ENCODE measurements at places on chromosomes 1 and 21.
A peak's percentile ranks its signal among the peaks of the same experiment; 100 is the strongest.

- DNase-seq, result peak; percentile 49
Measured at GRCh38 chr21:44304877-44305293, 5.0 kb downstream of the PFKL start.

DNA sequence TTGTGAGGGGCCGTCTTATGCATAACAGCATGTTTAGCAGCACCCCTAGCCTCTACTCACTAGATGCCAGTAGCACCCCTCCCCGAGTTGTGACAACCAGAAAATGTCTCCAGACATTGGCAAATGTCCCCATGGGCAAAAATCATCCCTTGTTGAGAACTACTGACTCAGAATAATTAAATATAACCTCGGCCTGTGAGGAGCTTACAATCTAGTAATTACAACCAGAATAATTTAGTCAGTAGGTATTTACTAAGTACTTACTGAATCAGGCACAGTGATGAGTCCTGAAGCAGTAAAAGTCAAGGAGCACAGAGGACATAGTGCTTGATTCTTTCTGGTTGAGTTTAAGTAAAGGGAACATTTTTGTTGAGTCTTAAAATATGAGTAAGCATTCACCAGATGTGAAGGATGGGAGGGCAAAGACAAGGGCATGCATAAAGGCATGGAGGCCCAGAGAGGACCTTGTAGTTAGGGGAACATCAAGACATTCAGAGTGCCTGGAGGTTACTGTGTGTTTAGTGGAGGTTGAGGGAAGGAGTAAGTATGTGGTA is 44.1 kb upstream of the KCNQ4 start:
- no peak for DNase-seq

- DNase-seq, result no peak
Measured at GRCh38 chr1:23100074-23100748, 68.4 kb downstream of the LUZP1 start.

GRCh38 chr1:168477792-168478191 is 66.0 kb downstream of the XCL2 start:
- DNase-seq, result no peak

GRCh38 chr1:178818416-178818815 is 52.5 kb downstream of the ANGPTL1 start:
- no peak for DNase-seq

DNA sequence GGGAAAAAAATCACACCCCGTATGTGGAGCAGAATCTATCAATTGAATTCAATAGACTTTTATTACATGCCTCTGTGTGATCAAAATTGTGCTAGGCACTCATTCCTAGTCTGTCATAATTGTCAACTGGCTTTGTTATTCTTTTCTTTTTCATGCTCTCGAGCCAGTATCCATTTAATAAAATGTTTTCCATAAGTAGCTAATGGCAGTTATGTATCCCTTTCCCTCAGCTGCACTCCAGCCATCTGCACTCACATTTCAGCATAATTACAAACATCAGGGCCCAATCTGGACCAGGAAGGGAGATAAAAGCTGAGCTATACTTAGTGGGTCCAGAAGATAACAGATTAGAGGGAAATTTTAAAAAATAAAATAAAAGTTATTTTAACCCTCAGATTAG is 15.9 kb downstream of the RGS5 start:
- no peak for DNase-seq

GRCh38 chr21:27700974-27701614 is 734.2 kb upstream of the ADAMTS5 start:
- DNase-seq, result peak; percentile 16

DNA sequence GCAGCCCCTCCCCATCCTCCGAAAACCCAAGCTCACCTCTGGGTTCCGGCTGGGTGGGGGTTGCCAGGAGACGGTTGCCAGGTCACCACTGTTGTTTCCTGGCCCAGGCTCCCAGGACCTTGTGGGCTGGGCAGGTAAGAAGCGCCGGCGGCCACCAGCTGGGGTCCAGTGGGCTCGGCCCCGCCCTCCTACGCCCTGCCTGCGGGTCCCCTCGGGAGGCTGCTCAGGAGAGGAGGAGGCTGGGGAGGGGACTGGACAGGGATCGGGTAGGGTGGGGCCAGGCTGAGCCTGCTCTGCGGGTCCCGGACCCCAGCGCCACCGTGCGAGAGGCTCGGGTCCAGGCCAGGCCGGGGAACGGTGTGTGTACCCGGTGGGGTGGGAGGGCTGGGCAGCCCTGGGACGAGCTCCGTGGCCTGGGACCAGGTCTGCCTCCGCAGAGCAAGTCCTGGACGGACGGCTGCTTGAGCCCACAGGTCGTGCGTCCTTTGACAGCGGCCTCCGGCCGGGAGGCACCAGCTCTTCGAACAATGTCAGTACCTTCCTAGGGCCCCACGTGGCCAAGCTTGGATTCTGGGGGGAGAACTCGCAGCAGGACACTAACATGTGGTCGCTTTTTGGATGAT is at the start of gene TTLL10:
Gene TTLL10, plus strand, starts transcription at position 88 of the 623 bp plus-strand sequence. CDS start 5,336 bp downstream, outside the sequence.
- DNase-seq, result no peak

DNA sequence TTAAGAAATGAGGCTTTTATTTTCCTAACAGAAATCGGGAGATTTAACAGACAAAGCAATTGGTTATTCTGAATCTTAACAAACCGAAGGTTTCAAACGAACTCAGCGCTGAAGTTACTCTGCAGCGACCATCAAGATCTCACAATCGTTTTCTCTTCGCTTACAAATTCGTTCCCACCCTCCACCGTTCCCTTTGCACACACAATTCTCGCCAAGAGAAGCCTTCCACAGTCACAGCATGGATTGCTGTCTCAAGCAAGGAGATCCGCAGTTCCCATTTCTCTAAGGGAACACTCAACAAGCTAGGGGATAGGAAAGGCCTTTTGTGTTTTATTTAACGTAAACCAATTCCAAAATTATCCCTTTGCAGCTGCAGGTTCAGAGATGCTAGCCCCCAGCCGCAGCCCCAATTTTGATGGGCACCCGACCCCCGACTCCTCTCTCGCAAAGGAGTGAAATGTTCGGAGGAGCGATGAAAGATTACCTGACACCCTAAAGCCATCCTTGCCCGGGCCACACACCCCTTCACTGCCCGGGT is 755 bp downstream of the FBXO42 start:
- no peak for DNase-seq

DNA sequence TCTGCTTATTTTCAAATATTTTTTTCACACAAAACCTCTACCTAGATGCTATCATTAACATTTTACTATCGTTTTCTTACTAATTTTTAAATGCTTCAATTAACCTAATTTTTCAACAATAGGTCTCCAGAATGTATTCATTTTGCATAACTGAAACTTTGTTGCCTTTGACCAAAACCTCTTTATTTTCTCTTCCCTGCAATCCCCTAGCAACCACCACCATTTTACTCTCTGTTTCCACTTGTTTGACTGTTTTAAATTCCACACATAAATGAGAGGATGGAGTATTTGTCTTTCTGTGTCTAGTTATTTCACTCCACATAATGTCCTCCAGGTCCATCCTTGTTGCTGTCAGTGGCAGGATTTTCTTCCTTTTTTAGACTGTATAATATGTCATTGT is 9.5 kb upstream of the F13B start:
- DNase-seq, result no peak

- DNase-seq, result no peak
Measured at GRCh38 chr1:22071511-22071910, 19.0 kb downstream of the CDC42 start.

GRCh38 chr1:162954824-162955223 is 93.8 kb upstream of the CCDC190 start:
- DNase-seq, result no peak

DNA sequence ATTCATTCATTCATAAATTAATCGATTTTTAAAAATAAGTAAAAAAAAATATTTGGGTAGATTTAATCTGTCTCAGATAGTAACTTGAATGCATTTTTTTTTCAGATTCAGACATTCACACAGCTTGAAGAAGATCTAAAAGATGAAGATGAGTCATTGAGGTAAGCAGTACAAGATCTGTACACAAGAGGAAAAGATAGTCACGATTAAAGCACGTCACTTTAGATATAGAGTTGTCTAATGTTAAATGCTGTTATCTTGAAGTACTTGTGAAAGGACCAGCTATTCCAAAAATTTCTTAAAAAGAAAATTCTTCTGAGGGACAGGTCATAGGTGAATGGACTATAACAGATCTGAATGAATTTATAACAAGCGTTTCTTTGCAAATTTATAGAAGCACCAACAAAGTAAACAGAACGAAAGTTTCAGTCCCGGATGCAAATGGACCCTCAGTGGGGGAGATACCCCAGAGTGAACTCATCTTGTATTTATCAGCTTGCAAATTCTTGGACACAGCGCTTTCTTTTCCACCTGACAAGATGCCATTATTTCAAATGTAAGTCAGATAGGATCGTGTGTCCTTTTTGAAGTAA is 31.2 kb upstream of the MORC3 start:
- DNase-seq, result no peak

GRCh38 chr1:37725851-37726613 is 33.7 kb downstream of the CDCA8 start:
- DNase-seq, result peak; percentile 69

GRCh38 chr1:108208724-108209446 is 8.7 kb upstream of the SLC25A24 start:
- DNase-seq, result no peak

DNA sequence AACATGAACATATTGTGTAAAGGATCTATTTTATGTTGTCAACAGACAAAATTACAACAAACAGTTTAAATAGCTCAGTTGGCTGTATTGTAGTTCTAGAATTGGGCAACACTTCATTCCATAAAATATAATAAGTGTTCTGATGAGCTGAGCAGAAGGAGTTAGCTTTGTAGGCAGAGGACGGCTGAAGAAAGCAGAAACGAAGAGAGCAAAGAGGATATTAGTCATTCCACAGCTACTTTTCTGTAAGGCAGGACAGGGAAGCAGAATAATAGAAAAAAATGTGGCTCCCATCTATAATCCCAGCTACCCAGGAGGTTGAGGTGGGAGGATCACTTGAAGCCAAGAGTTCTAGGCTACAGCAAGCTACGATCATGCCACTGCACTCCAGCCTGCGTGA is 20.2 kb upstream of the IVNS1ABP start:
- DNase-seq, result no peak

DNA sequence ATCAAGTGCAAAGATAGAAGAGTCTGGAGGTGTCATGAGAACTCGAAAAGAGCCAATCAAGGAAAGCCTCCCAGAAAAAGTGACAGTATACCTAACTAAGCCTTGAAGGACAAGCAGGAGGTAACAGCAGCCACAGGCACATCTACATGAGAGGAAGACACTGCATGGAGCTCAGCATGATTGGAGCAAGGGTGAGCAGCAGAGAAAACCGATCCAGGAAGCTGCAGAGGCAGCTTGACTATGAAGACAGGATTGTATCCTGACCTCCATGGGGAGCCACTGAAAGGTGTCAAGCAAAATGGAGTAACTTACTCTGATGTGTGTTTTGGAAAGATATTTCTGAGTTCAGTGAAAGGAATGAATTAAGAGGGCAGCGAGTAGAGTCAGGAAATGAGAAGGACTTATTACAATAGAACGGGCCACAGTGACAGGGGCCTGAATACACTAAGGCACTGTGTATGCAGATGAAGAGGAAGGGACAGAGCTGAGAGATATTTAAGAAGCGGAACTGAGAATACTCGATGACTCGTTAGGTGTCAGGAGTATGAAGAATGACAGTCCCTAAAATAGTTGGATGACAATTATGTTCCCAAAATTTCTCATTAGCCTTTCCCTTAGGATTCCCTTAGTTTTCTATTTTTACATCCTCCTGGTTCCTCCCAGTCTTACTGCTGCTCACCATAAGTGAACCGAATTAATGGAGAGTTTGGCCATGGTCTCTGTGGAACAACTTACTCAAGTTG is 139.3 kb upstream of the NFIA start:
- DNase-seq, result no peak

GRCh38 chr1:237050915-237051314 is 8.9 kb downstream of the RYR2 start:
- no peak for DNase-seq

GRCh38 chr1:145714524-145715111 is 4.7 kb upstream of the CD160 start:
- no peak for DNase-seq

DNA sequence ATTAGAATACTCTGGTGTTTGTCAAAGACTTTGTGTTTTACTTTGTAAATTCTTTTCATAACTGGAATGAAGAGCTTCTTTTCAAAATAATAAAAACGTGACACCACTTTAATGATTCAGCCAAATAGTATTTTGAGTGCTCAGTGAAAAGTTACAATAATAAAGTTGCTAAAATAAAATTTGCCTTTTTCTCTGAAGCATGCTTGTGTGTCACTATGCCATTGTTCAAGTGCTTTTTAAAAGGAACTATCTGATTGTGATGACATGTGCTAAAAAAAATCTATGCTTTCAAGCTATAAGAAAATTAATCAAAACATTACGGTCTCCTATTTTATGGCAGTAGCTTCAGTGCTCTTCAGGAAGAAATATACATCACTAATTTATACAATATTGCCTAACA is 1290.5 kb upstream of the B3GALT2 start:
- no peak for DNase-seq

GRCh38 chr1:47774986-47775834 is 222.0 kb downstream of the TRABD2B start:
- DNase-seq, result no peak

DNA sequence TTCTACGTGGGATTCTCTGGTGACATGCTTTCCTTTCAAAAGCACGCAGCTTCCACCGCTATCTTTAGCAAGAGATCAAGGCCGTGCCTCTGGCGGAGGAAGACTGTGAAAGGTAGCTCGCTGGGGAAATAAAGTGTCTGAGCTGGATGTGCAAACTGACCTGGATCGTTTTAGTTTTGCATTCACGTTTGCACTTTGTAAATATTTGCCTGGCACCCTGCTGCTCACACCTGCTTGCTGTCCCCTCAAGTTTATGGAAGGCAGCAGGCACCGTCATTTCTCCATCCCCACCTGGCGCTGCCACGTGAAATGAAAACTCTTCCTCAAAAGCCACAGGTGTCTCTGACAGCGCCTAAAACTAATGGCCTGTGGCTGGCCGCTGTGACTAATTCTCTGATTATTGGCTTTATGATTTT is 44.0 kb upstream of the TARDBP start:
- no peak for DNase-seq

DNA sequence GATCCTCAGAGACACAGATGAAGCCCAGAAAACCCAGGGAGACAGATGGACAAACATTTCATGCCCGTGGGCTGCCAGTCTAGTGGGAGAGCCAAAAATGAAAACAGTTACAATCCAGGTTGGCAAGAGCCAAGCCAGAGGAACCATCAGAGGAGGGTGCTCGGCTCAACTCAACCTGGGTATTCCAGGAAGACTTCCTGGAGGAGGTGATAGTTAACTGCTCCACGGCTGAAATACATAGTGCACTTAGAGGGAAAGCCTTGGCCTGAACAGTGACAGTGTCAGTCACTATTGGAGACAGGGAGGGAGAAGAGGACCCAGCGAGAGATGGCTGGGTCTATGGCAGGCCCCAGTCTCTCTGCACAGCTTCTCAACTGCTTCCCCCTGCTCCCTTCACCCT is 1.9 kb downstream of the ARHGEF19 start:
- no peak for DNase-seq

DNA sequence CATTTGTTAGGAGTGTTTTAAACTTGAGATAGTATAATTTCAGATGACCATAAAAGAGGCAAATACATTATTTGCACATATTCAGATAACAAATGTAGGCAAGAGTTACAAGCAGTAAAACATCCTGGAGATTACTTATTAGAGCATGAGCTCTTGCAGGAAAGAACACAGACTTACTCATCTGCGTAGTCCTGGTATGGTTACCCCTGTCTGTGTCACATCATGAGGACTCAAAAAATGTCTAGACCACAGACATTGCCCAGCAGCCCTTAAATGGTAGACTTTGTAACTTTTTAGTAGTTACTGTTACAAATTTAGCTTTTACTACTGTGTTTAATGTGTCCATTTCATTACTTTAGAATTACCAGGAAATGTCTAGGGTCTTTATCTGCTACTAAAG is 12.8 kb downstream of the CACHD1 start:
- no peak for DNase-seq

All from hypothalamus (tissue), 51 donors.